ENCODE measurements at places on chromosomes 16 and 17. TPM values are rescaled to one million over a fixed set of nuclear protein-coding genes. Genes with fewer than 3 reads are reported as not detected.

Gene CACNA1H
- total RNA-seq, result 0.61 TPM

Gene KLHL11
- total RNA-seq, result 11.4 TPM

Gene MAPT
- 0.57 TPM for total RNA-seq

Gene C1QTNF1
- 2.2 TPM for total RNA-seq

Gene PHF23
- 51.6 TPM for total RNA-seq

Gene CLDN9
- total RNA-seq, result 0.19 TPM

Gene CDRT15
- not detected for total RNA-seq

Gene ANKRD40CL
- total RNA-seq, result not detected

Gene HOXB8
- total RNA-seq, result not detected

Gene CHP2
- total RNA-seq, result 0.33 TPM

Gene TBX6
- total RNA-seq, result 0.52 TPM

Gene CCL8
- total RNA-seq, result 1.4 TPM

Gene CA4
- 0.94 TPM for total RNA-seq

Gene CHST5
- total RNA-seq, result not detected

Gene TRIM65
- 14.4 TPM for total RNA-seq

Gene REXO5
- total RNA-seq, result 11.1 TPM

Gene VWA3A
- total RNA-seq, result 0.09 TPM

Gene C16orf54
- total RNA-seq, result 16.7 TPM

Gene CSF3
- total RNA-seq, result 0.09 TPM

Gene KRTAP1-5
- not detected for total RNA-seq

Gene RHBDF1
- total RNA-seq, result 1.9 TPM

Gene GPR139
- total RNA-seq, result not detected

Gene SRCAP
- 6.1 TPM for total RNA-seq

Gene FBXW10
- total RNA-seq, result 0.09 TPM

Gene HBQ1
- total RNA-seq, result 1.9 TPM

All from thymus (tissue), 14 donors.